AG09319 (cell line): ENCODE measurements at places on chromosomes 5 and 9.

DNA sequence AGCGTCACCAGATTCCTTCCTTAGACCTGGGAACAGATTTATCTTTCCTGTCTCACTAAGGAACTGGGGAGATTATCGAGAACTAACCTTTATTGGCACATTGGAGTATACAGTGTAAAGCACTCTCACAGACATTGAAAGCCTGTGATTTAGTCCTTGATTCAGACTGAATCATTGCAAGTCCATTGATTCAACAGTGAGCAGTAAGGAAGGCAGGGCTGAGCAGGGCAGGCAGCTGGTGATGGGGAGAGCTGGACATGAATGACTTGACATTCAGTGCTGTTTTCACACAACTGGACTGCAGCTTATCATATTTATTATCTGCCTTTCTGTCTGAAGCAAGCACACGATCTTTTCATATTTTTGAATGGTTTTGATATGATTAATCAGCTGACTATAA is 16.2 kb downstream of the ISOC1 start:
- DNase-seq = no peak

- DNase-seq = no peak
These were observed 593.5 kb downstream of the CETN3 start for GRCh38 chr5:89816038-89816437.

DNA sequence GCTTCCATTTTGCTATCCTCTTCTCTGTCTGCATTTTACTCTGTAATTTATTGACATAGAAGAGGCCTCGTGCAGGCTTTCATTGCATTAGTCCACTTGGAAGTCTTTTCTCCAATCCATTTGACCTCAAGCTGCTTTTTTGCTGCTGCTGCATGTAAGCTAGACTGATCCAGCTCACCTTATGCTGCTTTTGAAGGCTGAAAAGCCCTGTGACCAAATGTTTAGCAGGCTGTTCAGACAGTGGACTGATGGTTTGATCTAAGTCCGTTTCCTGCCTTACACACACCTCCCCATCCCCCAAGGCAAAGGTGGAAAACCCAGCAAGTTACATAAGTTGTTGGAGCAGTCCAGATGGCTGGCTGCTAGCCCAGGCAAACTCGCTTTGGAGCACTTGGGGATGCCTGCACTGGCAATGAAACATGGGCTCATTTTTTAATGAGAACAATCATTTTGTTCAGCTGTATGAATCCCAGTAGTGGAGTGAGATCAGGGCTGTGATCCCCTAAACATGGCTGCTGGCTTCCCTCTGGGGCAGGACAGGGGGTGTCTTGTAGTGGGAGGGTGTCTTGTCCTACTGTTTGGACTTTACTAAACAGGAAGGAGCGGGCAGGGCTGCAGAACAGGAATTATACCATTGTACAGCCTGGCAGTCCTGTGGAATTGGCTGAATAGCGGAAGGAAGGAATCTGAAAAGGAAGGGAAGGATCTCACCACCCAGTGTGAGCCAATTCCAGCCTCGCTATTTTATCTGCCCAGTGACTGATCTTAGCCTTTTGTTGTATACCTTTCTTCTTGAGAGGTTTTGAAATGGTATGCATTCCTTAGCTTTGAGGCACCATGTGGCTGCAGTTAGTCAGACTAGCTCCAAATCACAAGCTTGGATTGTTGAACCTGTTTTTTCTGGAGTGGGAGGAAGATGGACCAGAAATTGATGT is 212.0 kb downstream of the ARHGAP26 start:
- DNase-seq = peak; percentile 53

GRCh38 chr9:114494776-114495569 is 10.3 kb downstream of the WHRN start:
- no peak for DNase-seq

- no peak for DNase-seq
These were observed 47.4 kb downstream of the HCN1 start for GRCh38 chr5:45648744-45649143.

DNA sequence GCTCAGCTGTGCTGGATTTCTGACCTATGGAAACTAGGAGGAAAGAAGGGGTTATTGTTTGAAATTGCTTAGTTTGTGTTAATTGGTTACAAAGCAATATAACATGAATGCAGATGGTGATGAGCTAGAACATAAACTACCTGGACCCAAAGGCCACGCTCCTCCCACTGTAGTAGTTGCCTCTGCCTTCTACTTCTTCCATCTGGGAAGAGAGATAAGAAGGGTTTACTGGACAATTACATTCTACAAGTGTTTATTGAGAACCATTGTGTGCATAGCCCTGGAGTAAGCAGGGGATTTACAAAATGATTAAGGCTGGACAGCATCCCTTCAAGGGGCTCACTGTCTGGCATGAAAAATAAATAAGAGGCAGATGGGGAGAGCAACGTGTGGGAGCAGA is 355.3 kb upstream of the TRPC7 start:
- DNase-seq = no peak

DNA sequence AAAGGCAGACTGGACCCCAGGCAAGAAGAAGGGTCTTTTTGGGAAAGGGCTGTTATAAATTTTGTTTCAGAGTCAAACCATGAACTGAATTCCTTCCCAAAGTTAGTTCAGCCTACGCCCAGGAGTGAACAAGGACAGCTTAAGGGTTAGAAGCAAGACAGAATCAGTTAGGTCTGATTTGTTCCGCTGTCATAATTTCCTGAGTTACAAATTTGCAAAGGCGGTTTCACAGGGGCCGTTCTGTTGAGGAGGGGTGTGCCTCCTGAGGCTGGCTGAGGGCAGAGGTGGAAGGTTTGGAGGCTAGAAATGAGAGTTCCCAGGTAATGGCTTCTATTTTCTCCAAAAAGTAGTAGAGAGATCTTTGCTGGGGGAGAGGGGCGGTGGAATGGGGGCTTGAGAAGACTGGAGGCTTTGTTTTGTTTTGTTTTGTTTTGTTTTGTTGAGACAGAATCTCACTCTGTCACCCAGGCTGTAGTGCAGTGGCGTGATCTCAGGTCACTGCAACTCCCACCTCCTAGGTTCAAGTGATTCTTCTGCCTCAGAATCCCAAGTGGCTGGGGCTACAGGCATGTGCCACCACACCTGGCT is 4.1 kb upstream of the CERCAM start:
- DNase-seq = no peak

GRCh38 chr5:112024769-112025168 is 267.8 kb upstream of the NREP start:
- DNase-seq = no peak
